Upper lobe of left lung (tissue), 6 donors: ENCODE measurements at places on chromosomes 4 and X.

DNA sequence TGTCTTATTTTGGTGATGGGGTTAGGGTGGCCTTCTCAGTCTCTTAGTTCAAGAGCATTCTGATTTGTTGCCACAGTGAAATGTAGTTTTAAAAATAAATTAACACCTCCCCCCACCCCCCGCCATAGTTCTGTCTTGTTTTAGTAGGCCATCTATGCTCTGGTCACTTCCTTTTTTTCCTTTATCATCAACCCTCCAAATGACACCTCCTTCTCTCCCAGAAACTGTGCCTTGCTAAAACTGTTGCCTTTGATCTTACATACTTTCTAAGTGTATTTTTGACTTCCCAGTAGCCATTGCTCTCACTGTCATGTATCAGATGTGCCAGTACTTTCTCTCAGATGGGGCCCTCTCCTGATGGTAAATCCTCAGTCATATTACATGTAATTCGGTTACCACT, 14.5 kb upstream of the NDUFC1 start:
- DNase-seq, result no peak

- DNase-seq, result no peak
Observed at GRCh38 chrX:103373581-103373980, 2.8 kb upstream of the BEX3 start.

DNA sequence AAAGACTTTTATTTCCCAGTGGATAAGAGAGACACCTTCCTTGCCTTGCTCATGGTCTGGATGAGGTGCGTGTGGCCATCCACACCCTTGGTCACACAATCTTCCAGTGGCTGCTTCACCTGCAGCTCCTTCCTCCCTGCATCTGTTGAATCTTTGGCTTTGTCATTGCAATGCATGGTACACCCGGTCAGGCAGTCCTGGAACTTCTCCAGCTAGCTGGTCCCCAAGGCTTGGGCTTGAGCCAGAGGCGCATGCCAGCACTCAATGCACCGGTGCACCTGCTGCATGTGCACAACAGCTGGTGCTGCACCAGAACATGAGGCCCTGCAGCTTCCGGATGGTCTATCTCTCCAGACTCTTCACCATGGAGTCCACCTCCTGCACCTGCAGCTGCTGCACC, 31.7 kb downstream of the SCML1 start:
- no peak for DNase-seq

DNA sequence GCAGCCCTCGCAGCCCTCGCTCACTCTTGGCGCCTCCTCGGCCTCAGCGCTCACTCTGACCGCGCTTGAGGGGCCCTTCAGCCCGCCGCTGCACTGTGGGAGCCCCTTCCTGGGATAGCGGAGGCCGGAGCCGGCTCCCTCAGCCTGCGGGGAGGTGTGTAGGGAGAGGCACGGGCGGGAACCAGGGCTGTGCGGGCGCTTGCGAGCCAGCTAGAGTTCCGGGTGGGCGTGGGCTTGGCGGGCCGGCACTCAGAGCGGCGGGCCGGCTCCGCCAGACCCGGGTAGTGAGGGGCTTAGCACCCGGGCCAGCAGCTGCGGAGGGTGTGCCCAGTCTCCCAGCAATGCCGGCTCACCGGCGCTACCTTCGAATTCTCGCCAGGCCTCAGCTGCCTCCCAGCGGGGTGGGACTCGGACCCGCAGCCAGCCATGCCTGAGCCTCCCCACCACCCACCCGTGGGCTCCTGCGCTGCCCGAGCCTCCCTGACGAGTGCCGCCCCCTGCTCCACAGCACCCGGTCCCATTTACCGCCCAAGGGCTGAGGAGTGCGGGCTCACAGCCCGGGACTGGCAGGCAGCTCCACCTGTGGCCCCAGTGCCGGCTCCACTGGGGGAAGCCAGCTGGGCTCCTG, 1.4 kb upstream of the AADAT start:
- DNase-seq, result peak; percentile 84

- no peak for DNase-seq
Observed at GRCh38 chr4:182453830-182454229, 210.6 kb downstream of the TENM3 start.

DNA sequence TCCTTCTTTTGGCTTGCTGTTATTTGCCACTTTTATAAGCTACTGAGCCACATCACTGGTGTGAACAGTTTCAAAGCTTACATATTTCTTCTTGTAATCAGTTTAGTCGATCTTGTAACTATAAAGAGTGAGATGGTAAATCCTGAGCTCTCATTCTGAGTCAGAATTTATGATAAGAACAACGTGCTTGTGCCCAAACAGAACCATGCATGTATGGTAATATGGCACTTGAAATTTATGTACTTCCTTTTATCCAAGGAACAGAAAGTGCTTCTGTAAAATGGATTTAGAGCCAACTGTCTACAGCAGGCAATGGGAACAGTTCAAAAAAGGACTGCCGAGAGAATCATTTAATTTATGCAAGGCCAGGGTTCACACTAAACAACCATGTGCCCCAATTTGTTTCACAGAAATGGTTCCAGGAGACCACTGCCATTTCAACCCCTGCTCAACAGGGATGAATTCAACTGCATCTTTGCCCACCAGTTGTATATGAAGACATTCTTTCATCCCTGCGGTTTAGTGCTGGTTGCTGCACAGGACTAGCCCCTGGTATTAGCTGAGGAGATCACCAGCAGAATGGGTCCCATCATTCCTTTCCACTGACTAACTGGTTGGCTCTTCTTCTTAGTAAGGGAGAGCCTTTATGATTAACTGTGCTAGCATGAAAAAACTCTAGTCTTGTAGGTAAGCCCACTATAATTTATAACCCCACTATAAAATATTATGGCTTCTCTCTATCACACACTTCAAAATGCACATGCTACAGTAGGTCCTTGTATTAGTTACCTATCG, 162.9 kb upstream of the PGRMC2 start:
- DNase-seq, result no peak

- DNase-seq, result peak; percentile 22
Observed at GRCh38 chr4:121822796-121823504, 733 bp downstream of the CCNA2 start.

- DNase-seq, result no peak
Observed at GRCh38 chr4:120065974-120066516, 603 bp downstream of the MAD2L1 start.

DNA sequence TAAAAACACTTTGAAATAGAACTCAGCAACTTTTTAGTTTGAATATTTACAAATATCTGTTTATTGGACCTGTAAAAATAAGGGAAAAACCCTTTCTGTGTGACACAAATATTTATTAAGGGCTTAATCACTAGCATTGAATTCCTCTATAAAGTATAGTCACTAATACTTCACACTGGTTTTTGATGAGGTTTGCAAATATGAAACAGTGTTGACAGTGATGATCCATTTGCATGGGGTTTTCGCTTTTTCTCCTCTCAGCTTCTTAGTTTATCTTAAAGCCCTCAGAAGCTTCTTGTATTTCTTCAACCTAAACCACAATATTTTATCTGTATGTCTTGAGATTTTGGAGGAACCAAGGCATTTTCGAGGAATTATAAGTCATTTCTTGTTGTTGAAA, 96.6 kb upstream of the TEX13A start:
- no peak for DNase-seq

- no peak for DNase-seq
Observed at GRCh38 chrX:32408389-32408788, 803.0 kb downstream of the DMD start.

DNA sequence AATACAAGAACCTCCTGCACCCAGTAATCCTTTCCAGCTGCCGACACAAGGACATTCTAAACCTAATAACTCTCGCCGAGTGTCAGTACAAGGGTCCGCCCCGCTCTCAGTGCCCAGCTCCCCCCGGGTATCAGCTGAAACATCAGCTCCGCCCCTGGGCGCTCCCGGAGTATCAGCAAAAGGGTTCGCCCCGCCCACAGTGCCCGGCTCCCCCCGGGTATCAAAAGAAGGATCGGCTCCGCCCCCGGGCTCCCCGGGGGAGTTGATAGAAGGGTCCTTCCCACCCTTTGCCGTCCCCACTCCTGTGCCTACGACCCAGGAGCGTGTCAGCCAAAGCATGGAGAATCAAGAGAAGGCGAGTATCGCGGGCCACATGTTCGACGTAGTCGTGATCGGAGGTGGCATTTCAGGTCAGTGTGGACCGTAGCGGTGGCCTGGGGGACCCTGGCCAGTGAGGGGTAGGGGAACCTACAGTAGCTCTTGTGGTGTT, at the start of gene MAOA:
TSS of gene MAOA (plus strand) at position 295 of the 490 bp plus-strand sequence. CDS start at position 338, 43 bp downstream.
- peak; percentile 89 for DNase-seq

GRCh38 chr4:183362916-183363542, 40.8 kb upstream of the CLDN24 start:
- DNase-seq, result no peak

GRCh38 chr4:165383591-165384073, 4.8 kb downstream of the CPE start:
- DNase-seq, result no peak

GRCh38 chr4:86967798-86968197, 33.0 kb downstream of the AFF1 start:
- no peak for DNase-seq

DNA sequence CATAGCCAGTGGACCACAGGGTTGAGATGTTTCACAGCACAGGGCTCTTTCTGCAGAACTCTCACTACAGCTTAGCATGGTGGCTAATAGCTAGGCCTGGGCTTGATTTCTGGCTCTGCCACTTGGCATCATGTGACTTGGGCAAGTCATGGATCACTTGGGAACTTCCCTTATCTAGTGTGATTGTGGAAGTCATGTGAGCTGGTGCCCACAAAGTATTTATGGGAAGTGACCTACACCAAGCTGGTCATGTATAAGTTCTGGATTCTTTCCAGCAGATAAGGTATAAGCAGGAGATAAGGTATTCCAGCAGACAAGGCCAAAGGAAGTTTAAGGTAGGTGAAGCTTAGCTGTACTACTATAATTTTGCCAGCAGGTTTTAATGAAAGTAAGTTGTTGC, 61.0 kb downstream of the REELD1 start:
- DNase-seq, result no peak

DNA sequence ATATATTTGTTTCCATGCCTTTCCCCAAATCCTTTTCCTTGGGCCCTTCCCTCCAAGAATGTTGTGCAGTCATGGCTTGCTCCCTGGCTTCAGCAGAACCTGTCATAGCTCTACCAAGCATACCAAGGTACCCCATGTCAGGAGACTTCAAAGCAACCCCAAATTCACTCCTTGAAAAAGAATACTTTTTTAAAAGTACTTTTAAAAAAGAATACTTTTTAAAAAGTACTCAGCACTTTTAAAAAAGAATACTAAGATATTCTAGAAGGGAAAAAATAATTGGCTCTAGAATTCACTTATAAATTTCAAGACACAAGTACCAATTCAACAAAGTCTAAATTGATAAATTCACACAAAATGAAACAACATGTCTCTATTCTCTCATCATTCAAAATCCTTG, 76.0 kb downstream of the NR3C2 start:
- DNase-seq, result no peak
